ENCODE measurements at places on chromosomes 5 and 9.

- DNase-seq = no peak
Measured at GRCh38 chr9:93503381-93503780, 50.0 kb upstream of the FAM120AOS start.

GRCh38 chr5:136458481-136458880 is 93.1 kb upstream of the TRPC7 start:
- DNase-seq = no peak

- no peak for DNase-seq
Measured at GRCh38 chr5:180649297-180650039, at the start of gene FLT4. Gene FLT4 (minus strand): TSS chr5:180649600. CDS start chr5:180649545, 55 bp downstream.

- DNase-seq = no peak
Measured at GRCh38 chr5:113330533-113331208, 104.1 kb downstream of the TSSK1B start.

DNA sequence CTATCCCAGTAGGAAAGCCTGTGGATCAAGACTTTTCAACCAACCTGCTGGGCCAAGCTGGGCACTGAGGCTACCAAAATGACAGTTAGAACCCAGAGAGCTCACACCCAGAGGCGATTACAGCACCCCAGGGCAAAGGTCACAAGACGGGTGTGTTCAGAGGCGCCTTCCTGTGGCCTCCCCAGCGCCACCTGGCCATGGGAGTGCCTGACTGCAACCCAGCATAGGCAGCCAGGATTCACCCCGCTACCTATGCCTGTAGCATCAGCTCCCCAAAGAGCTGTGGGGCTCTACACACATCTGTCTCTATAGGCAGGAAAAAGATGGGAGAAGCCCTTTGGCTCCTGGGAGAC is 33.5 kb downstream of the PDGFRB start:
- no peak for DNase-seq

DNA sequence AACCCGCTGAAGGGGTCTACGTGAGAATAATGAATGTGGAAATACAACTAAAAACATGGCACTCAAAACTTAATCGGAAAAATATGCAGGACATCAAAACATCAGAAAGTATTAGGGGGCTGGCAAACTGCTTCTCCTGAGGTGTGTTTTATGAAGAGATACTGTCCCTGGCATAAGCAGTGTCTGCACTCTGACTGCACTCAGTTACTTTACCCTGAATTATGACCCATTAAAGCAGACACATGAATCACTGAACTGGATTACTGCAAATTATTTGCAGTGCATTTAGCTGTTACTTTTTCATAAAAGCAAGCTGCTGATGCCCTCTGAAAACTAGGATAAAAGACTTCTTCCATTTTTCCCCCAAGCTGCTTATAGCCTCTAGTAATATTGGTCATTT is 164.9 kb downstream of the AP3B1 start:
- DNase-seq = no peak
